ENCODE measurements at places on chromosomes 3 and 15. TPM values are rescaled to one million over a fixed set of nuclear protein-coding genes. Genes with fewer than 3 reads are reported as not detected.

ATP13A5 gene
- total RNA-seq: not detected

CHDH gene
- total RNA-seq: 0.47 TPM

GOLGA8T gene
- total RNA-seq: not detected

GP9 gene
- total RNA-seq: not detected

C3orf22 gene
- total RNA-seq: not detected

SLC51A gene
- total RNA-seq: not detected

PLA2G4B gene
- 2.7 TPM for total RNA-seq

PPIB gene
- total RNA-seq: 504 TPM

WNT5A gene
- total RNA-seq: 18.8 TPM

ALPK3 gene
- not detected for total RNA-seq

ASB14 gene
- total RNA-seq: not detected

ARID3B gene
- total RNA-seq: 0.44 TPM

RTP1 gene
- not detected for total RNA-seq

PIGZ gene
- total RNA-seq: 0.13 TPM

OXSM gene
- 12.2 TPM for total RNA-seq

GOLGA8G gene
- total RNA-seq: 0.25 TPM

FAM81A gene
- 2.8 TPM for total RNA-seq

CHRD gene
- total RNA-seq: 0.26 TPM

CCR8 gene
- not detected for total RNA-seq

CLDN16 gene
- total RNA-seq: 0.08 TPM

HYAL1 gene
- total RNA-seq: 0.18 TPM

IL17RE gene
- 0.37 TPM for total RNA-seq

HHLA2 gene
- not detected for total RNA-seq

PPP1R14D gene
- not detected for total RNA-seq

GPR156 gene
- total RNA-seq: 0.34 TPM

CNTN4 gene
- not detected for total RNA-seq

IQCF5 gene
- not detected for total RNA-seq

PRR20G gene
- not detected for total RNA-seq

DCBLD2 gene
- 70.2 TPM for total RNA-seq

GJD2 gene
- total RNA-seq: not detected

CLDN18 gene
- total RNA-seq: not detected

FAM131A gene
- total RNA-seq: 14.4 TPM

CD86 gene
- not detected for total RNA-seq

SLC12A8 gene
- total RNA-seq: 6.3 TPM

GRM7 gene
- not detected for total RNA-seq

GPR62 gene
- not detected for total RNA-seq

EPHA3 gene
- not detected for total RNA-seq

SLC15A2 gene
- total RNA-seq: not detected

LYZL4 gene
- not detected for total RNA-seq

CCDC33 gene
- total RNA-seq: not detected

CHL1 gene
- not detected for total RNA-seq

CNTN3 gene
- not detected for total RNA-seq

GPR171 gene
- total RNA-seq: not detected

CDHR4 gene
- not detected for total RNA-seq

C3orf62 gene
- 0.50 TPM for total RNA-seq

ADAMTS9 gene
- total RNA-seq: 4.0 TPM

WWTR1 gene
- 31.5 TPM for total RNA-seq

AMOTL2 gene
- total RNA-seq: 86.3 TPM

IMP3 gene
- total RNA-seq: 85.3 TPM

ATP8B4 gene
- not detected for total RNA-seq

ANKUB1 gene
- 0.31 TPM for total RNA-seq
